RPMI7951 (cell line): ENCODE measurements at places on chromosomes 2 and 18. TPM values are rescaled to one million over a fixed set of nuclear protein-coding genes. Genes with fewer than 3 reads are reported as not detected.

Gene CCDC150
- 11.7 and 13.6 TPM in 2 replicates for total RNA-seq

Gene RNF152
- 7.0 and 9.3 TPM in 2 replicates for total RNA-seq

Gene AKAIN1
- not detected in 2 replicates for total RNA-seq

Gene CFAP65
- total RNA-seq = 0.10 and 0.12 TPM in 2 replicates

- DNase-seq = no peak
These were observed 757.5 kb upstream of the DDX18 start for GRCh38 chr2:117057016-117057415.

DNA sequence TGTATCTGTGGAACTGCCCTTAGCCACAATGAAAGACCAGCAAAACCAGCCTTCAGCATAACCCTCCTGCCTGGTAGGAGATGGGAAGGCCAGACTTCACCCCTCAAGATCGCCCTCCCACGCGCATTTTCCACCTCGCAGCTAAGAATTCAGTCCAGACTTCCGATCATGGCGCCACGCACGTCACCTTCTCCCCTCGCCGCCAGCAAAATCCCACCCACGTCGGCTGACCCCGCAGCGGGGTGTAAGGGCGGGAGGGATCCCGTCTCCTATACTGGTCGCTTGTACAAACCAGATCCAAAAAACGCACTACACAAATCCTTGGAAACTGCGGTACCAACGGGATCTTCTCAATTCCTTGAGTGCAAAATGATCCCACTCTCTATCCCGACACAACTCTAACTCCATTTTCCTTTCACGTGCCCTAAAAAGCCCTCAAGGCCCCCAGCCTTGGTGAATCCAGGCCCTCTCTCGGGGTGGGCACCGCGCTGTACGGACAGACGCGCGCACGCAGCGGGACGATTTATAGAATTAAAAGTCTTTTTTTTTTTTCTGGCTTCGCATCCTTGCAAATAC lies 1.0 kb upstream of the BMPR2 start:
- DNase-seq = peak; percentile 82

GRCh38 chr2:177667626-177668025 lies 275.1 kb downstream of the AGPS start:
- peak; percentile 46 for DNase-seq

DNA sequence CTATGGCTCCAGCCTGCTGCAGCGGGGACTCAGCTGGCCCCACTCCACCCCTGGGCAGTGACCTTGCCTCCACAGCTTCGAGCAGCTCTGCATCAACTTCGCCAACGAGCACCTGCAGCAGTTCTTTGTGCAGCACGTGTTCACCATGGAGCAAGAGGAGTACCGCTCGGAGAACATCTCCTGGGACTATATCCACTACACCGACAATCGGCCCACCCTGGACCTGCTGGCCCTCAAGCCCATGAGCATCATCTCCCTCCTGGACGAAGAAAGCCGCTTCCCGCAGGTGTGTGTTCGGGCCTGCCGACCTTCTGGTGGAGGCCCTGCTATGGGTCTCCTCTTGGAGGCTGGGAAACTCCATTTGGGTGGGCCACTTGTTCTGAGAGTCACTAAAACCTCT lies 48.6 kb downstream of the MYO7B start:
- DNase-seq = no peak

DNA sequence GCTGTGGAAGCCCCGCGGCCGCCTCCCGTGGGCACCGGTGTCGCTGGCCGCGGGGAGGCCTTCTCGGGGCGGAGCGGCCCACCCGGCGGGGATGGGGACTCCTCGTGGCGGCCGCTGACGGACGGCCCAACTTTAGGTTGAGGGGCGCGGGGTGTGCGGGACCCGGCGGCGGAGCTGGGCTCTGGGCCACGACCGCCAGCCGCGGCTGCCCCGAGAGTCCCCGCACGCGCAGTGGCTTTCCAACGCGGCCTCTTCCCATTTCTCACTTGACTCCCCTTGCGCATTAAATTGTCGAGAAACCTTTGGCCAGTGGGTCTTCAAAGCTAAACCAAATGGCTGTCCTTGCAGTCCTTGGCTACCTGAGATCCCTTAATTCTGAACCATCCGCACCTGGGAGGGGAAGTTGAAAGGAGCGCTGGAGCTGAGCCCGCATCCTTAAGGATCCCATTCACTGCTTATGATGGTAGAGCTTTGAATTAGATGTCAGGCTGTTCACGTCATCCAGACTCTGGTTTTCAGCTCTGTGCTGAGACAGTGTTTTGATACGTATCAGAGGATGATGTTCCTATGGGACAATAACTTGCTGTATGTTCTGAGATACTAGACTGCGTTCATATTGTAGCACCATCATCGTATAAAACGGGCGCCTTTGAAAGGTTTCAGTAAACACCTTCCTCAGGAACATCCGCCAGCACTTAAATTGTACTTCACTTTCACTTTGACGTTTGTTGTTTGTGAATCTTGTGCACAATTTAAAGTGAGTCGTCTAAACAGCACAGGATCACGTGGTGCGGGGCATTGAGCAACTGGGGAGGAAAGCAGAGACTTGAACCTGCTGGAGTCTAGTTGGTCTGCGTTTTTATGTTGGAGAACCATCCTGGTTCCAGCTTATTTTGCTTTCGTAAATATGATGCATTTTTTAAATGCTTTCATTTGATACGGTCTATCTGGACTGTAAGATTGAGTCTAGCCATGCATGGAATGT lies 874 bp downstream of the CLIP4 start:
- peak; percentile 68 for DNase-seq

DNA sequence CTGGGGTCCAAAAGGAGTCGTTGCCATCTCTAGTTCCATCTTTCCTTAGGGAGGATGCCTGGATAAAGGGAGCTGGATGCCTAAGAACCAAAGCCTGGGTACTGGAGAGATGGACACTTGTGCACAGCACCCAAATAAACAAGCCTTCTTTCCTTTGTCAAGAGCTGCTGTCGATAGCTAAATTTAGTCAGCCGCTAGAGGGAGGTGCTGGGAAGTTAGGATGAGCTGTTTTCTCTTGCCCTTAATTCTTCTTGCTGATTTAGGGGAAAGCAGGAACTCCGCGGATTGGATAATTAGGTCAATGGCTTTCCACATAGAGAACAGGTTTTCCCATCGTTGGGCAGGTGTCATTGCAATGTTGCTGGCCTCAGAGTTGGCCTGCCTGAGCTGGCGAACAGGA lies 30.9 kb upstream of the SERPINB12 start:
- peak; percentile 63 for DNase-seq

- DNase-seq = peak; percentile 83
These were observed 52.2 kb downstream of the NRP2 start for GRCh38 chr2:205734436-205735037.

DNA sequence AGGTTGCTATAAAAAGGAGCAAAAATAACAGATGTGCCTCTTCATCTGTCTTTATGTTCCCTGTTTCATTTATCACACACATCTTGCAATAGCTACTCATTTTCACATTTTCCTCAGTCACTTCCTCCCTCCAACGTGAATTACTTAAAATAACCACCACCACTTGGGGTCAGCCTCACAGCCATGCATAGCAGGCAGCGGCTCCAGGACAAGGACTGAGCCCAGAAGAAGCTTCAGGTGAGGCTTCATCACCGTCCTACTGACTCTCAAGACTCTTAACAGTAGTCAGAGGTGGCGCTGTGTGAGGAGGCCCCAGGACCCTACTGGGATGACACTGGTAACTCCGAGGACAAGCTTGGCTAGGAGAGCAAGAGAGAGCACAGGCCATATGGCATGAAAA lies 15.5 kb upstream of the ST8SIA5 start:
- no peak for DNase-seq

- no peak for DNase-seq
These were observed 9.8 kb upstream of the LBH start for GRCh38 chr2:30221531-30221930.

- DNase-seq = peak; percentile 13
These were observed 16.0 kb upstream of the SERPINE2 start for GRCh38 chr2:224055101-224055500.

- DNase-seq = peak; percentile 42
These were observed 228.3 kb downstream of the SRBD1 start for GRCh38 chr2:45382744-45383143.

DNA sequence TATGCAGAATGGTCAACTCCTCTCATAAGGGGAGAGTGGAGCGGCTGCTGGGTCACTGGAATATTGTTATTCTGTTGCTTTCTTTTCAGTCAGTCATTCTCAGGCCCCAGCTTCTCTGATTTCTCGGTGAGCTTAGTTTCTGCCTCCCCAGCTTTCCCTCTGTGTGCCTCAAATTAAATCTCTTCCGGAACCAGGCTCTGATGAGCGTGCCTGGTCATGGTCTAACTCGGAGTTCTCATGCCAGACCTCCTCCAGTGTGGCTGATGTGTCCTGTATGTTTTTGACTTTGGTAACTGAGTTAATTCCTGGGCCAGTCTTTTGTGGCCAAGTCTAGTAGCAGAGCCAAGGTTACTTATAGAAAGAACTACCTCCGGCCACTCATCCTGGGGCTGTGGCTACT lies 4.9 kb upstream of the STK11IP start:
- peak; percentile 45 for DNase-seq

- no peak for DNase-seq
These were observed 179.7 kb upstream of the ACVR2A start for GRCh38 chr2:147665105-147665504.

DNA sequence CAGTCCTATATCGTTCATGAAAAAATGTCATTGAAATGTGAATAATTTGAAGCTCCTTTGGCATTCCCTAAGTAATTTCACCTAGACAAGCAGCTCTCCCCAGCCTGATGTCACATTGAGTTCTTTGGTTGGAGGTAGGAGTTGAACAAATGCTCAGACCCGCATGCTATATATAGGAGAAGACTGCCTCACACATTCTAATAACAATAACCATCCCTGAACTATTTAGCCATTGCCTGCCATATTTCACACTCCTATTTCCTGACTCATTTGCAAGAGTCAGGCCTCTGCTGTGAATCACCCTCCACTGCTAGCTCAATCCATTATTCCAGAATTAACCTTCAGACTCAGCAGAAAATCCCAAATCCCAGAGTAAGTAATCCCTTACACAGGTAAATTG lies 256.6 kb upstream of the ACVR2A start:
- peak; percentile 4 for DNase-seq

- DNase-seq = no peak
These were observed 37.5 kb upstream of the PPM1B start for GRCh38 chr2:44131177-44131576.

GRCh38 chr2:218894151-218894879 lies 13.7 kb downstream of the WNT10A start:
- DNase-seq = no peak

DNA sequence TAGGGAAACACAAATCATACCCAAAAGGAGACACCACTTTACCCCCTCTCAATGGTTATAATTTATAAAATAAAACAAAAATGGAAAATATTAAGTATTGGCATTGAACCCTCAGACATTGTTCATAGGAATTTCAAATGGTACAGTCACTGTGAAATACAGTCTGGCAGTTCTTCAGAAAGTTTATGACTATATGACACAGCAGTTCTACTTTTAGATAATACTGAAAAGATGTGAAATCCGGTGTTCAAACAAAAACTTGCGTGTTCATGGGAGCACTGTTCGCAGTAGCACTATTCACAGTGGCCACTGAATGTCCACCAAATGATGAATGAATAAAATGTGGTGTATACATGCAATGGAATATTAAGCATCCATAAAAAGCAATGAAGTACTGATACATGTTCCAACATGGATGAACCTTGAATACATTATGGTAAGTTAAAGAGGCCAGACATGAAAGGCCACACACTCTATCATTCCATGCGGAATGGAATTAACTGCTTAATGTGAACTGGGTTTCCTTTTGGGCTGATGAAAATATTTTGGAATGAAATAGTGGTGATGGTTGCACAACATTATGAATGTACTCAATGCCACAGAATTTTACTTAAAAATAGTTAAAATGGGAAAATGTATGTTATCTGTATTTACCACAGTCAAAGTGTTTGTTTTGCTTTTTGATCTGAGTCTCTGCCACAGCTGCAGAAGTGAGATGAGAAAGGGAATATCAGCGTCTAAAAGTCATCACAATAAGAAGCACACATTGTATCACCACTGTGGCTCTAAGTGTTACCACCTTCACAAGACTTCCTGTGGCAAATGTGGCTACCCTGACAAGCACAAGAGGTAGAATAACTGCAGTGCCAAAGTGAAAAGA lies 864.6 kb downstream of the SUCLG1 start:
- DNase-seq = no peak

DNA sequence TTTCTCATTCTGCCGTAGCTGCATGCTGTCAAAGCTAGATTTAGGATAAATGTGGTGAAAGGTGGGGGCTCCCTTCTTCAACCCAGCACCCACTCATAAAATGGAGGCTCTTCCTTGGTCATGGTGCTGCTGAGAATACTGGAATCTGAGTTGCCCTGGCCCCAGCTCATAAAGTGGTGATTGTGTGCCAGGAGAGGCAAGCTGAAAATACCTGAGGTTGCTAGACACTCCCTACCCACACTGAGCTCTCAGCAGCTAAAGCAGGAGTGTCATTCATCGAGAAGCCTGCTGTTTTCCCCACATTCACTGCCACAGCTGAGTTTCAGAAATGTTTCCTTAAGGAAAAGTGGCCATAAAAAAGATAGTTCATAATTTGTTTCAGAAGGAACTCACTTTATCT lies 297.1 kb upstream of the RBMS1 start:
- no peak for DNase-seq

DNA sequence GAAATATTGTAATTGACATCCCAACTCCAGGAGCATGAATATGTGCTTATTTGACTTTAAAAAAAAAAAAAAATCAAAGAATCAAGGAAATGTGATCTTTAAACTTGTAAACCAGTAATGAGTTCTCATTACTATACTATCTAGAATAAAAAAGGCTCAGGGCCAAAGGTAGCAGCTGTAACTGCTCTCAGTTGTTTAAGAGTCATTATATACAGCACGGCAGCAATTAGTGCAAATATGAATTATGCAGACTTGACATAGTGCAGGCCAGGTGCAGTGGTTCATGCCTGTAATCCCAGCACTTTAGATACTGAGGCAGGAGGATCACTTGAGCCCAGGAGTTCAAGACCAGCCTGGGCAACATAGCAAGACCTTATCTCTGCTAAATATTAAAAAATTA lies 125.7 kb upstream of the TTC39C start:
- no peak for DNase-seq

- peak; percentile 28 for DNase-seq
These were observed at the start of gene ZBTB7C for GRCh38 chr18:48408727-48409590. Gene ZBTB7C, minus strand, starts transcription at chr18:48409383.

GRCh38 chr2:10495311-10495987 lies 47.3 kb upstream of the ODC1 start:
- DNase-seq = no peak

DNA sequence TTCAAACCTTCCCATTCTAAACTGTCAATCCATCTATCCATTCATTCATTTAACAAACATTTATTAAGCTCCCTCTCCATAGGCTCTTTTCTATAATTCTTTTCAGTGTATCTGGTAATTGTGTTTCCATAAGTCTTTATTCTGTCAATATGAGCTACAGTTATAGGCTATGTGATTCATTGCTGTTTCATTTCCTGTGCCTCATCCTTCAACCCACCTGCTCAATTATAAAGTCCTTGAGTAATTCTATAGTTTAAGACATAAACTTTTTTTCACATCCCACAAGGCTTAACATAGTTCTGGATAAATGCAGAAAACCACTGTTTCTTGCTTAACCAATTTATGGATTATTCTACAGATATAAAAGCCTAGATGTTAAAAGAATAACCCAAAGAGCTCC lies 84.2 kb upstream of the PIK3C3 start:
- DNase-seq = peak; percentile 23

GRCh38 chr2:31249009-31249690 lies 15.2 kb downstream of the EHD3 start:
- no peak for DNase-seq
